ENCODE measurements at places on chromosomes 7 and 10. TPM values are rescaled to one million over a fixed set of nuclear protein-coding genes. Genes with fewer than 3 reads are reported as not detected.

The SPAG6 gene
- 0.24 TPM for polyA plus RNA-seq

The INA gene
- 0.71 TPM for polyA plus RNA-seq

The ZNF107 gene
- 0.63 TPM for polyA plus RNA-seq

The PTPN20 gene
- polyA plus RNA-seq, result not detected

The AGR3 gene
- polyA plus RNA-seq, result 65.1 TPM

DNA sequence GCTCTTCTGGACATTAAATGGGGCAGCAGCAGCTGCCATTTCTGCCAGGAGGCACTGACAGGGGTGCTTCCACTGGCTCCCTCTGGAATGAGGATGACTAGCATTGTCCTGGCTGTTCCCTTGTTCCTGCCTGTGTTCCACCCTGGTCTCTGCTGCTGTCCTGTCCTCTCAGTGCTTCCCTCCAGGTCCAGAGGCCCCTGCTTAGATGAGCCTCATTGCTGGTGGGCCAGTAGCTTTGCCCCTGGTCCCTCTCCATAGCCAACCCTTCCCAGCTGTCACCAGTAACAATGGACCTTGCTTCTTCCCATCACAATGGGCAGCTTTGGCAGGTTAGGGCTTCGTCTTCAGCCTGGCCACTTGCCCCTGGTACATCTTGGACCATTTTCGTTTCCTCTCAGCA lies 561.1 kb downstream of the TCERG1L start:
- H3K27ac ChIP-seq, result no peak overlapping the region
- no peaks in the 10 kb centered on the region for H3K36me3 ChIP-seq
- no peak for DNase-seq
- no peaks in the 10 kb centered on the region for H3K4me1 ChIP-seq

DNA sequence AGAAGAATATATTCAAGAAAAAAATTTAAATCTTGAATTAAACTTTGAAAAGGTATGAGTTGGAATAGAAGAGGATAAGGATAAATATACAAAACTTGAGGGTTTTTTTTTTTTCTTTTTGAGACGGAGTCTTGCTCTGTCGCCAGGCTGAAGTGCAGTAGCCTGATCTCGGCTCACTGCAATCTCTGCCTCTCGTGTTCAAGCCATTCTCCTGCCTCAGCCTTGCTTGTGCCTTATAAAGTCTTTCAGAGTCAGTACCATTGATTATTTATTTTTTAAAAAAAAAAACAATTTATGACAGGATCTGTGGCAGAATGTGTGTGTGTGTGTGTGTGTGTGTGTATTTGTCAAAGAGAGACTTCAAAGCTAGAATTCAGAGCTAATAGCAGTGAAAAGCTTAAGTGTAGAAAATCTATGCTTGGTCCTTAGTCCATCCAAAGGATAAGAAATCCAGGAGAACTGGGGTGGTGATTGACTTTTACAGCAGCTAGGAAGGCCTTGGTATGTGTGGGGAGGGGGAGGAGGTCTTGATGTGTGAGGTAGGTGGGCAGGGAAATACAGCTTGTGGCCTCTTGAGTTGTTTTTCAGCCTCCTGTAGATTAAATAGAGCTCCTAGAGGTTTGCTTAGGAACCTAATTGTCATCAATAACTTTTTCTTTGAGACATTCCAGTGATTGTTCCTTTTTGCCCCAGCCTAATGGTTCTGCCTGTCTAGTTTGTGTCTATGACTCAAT lies 2.4 kb downstream of the HECTD2 start:
- DNase-seq, result no peak
- H3K4me3 ChIP-seq, result no peak overlapping the region

GRCh38 chr10:43230909-43231522 lies 35.8 kb downstream of the RASGEF1A start:
- H3K27me3 ChIP-seq, result peaks cover 39% of the 10 kb centered on the region
- no peak for DNase-seq
- H3K4me1 ChIP-seq, result peaks cover 5% of the 10 kb centered on the region
- H3K36me3 ChIP-seq, result no peaks in the 10 kb centered on the region
- no peak overlapping the region for H3K27ac ChIP-seq

- DNase-seq, result no peak
- no peak overlapping the region for H3K4me3 ChIP-seq
- no peaks in the 10 kb centered on the region for H3K27me3 ChIP-seq
- H3K4me1 ChIP-seq, result no peaks in the 10 kb centered on the region
- no peaks in the 10 kb centered on the region for H3K36me3 ChIP-seq
These were observed 69.3 kb upstream of the PDZD8 start for GRCh38 chr10:117444497-117445040.

GRCh38 chr7:51918581-51918980 lies 602.0 kb upstream of the COBL start:
- no peak for DNase-seq
- no peaks in the 10 kb centered on the region for H3K4me1 ChIP-seq

DNA sequence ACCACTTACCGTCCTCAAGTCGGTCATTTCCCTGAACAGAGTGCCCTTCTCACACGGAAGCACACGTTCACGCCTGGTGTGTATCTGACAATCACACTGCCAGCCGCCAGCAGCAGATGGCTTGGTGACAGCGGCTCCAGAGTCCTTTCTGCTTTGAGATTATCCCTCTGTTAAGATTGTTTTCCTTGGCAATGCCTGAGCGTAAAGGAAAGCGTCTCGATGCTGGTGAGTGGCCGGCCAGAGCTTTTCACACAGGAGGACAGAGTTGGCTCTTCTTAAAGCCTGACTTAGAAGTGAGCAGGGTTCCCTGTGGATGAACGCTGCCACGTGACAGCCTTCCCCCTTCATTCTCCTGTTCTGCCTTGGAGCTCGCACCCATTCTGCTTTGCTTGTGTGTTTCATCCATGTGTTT lies 22.1 kb upstream of the PRKAR1B start:
- H3K27ac ChIP-seq, result no peak overlapping the region
- DNase-seq, result no peak
- H3K4me1 ChIP-seq, result no peaks in the 10 kb centered on the region

DNA sequence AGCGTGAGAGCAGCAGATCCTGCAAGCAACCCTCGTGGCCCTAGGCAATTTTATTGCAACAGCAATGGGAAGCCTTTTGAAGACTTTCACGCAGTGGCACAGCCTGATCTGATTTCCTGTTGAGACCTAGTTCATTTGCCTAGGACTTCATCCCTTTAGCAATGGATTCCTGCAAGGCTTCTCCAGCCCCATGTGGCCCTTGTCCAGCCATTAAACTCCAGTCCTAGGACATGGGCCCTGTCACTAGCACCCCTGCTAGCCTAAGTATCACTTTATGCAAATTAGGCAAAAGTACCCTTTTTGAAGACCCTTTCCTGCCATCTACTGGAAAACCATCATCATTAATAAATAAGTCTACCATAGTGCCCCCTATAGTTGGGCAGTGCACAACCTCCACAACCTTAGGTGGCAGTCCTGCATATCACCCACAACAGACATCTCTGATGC lies 379.4 kb downstream of the GALNT17 start:
- H3K36me3 ChIP-seq, result no peaks in the 10 kb centered on the region
- no peak for DNase-seq
- H3K27ac ChIP-seq, result no peak overlapping the region

DNA sequence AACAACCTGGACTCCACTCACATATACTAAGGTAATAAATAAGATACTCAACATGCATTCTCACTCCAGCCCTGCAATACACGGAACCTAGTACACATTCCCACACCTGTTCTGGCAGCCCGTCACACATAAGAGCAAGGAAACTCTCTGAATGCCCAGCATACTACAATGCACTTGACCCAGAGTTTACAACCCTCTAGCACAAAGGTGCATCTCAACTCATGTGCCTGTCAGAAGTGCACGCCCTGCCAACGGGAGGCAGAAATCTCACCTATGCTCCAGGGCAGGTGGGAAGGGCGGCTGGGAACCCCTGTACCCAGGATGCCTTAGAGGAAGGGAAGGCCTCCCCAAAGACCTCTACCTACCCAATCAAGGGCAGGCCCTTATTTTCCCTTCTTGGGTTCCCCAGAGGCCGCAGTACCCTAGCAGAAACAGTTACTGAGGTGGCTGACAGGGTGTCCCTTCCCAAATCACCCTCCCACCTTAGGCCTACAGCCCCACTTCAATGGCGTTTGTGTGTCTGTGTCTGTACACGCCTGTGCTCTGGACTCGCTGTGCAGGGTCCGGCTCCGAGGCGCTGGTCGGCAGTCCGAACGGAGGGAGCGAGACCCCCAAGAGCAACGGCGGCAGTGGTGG lies 2.0 kb downstream of the EVX1 start:
- DNase-seq, result no peak
- no peaks in the 10 kb centered on the region for H3K36me3 ChIP-seq
- H3K4me3 ChIP-seq, result no peak overlapping the region
- peaks cover 100% of the 10 kb centered on the region for H3K27me3 ChIP-seq
- H3K4me1 ChIP-seq, result no peaks in the 10 kb centered on the region

- H3K27ac ChIP-seq, result no peak overlapping the region
- no peak for DNase-seq
- H3K4me3 ChIP-seq, result no peak overlapping the region
- no peaks in the 10 kb centered on the region for H3K36me3 ChIP-seq
These were observed 88.4 kb upstream of the LEP start for GRCh38 chr7:128152721-128153120.

- H3K27me3 ChIP-seq, result no peaks in the 10 kb centered on the region
- H3K4me1 ChIP-seq, result no peaks in the 10 kb centered on the region
- no peaks in the 10 kb centered on the region for H3K36me3 ChIP-seq
- no peak overlapping the region for H3K4me3 ChIP-seq
- no peak for DNase-seq
These were observed 47.3 kb downstream of the LRRN3 start for GRCh38 chr7:111138193-111138569.

GRCh38 chr10:44020322-44021111 lies 364.4 kb downstream of the CXCL12 start:
- H3K27me3 ChIP-seq, result no peaks in the 10 kb centered on the region
- H3K4me1 ChIP-seq, result no peaks in the 10 kb centered on the region
- H3K36me3 ChIP-seq, result no peaks in the 10 kb centered on the region

GRCh38 chr7:97020996-97021746 lies 3.5 kb downstream of the DLX5 start:
- peak overlapping the region; percentile 95 for H3K27ac ChIP-seq
- H3K4me3 ChIP-seq, result peak overlapping the region; percentile 24
- no peak for DNase-seq
- peaks cover 14% of the 10 kb centered on the region for H3K4me1 ChIP-seq
- no peaks in the 10 kb centered on the region for H3K36me3 ChIP-seq

GRCh38 chr7:128035712-128036111 lies 4.5 kb upstream of the LRRC4 start:
- H3K27ac ChIP-seq, result no peak overlapping the region
- peaks cover 13% of the 10 kb centered on the region for H3K4me1 ChIP-seq
- H3K27me3 ChIP-seq, result peaks cover 3% of the 10 kb centered on the region
- no peak for DNase-seq
- no peaks in the 10 kb centered on the region for H3K36me3 ChIP-seq

DNA sequence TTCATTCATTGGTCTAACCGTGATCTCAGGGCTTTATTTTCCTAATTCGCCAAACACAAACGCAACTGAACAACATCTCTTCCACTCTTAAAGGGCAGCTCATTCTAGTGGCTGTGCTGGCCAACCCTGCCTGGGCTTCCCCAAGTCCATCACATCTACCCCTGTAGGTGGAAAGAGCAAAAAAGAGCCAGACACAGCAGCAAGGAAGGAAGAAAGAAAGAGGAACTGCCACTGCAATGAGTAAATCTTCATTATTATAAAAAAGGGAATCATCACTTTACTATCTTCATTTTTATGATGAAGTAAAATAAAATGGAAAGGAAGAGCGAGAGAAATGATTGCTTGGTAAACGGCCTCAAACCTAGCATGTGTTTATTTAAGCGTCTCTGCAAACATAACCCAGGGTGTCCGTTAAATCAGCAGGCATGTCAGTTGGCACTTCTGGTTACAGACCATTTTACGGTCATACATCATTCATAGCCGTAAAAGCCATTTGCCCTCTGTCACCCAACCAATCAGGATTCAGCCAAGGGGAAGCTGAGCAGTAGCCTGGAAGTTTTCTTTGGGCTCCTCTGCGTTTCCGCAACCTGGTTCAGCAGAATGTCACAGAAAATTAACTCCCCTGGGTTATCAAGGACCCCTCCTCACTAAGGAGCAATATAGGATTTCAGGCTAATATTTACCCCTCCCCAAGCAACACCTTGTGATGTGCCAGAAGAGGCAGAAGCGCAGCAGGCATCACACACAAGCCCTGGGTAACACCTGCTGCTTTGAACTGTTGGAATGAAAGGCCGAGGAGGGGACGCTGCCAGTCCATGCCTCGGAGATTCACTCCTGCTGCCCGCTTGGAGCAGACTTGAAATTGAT lies 234.0 kb downstream of the SNX10 start:
- no peak overlapping the region for H3K4me3 ChIP-seq
- peaks cover 5% of the 10 kb centered on the region for H3K27me3 ChIP-seq
- H3K27ac ChIP-seq, result no peak overlapping the region
- H3K36me3 ChIP-seq, result no peaks in the 10 kb centered on the region
- H3K4me1 ChIP-seq, result no peaks in the 10 kb centered on the region
